ENCODE measurements at places on chromosomes 1 and 21. TPM values are rescaled to one million over a fixed set of nuclear protein-coding genes. Genes with fewer than 3 reads are reported as not detected.

COA6 gene
- 6.8 TPM for total RNA-seq

EPHA8 gene
- total RNA-seq: not detected

GCSAML gene
- total RNA-seq: not detected

GORAB gene
- 17.2 TPM for total RNA-seq

GBP4 gene
- total RNA-seq: not detected

NOS1AP gene
- total RNA-seq: 0.18 TPM

DNA sequence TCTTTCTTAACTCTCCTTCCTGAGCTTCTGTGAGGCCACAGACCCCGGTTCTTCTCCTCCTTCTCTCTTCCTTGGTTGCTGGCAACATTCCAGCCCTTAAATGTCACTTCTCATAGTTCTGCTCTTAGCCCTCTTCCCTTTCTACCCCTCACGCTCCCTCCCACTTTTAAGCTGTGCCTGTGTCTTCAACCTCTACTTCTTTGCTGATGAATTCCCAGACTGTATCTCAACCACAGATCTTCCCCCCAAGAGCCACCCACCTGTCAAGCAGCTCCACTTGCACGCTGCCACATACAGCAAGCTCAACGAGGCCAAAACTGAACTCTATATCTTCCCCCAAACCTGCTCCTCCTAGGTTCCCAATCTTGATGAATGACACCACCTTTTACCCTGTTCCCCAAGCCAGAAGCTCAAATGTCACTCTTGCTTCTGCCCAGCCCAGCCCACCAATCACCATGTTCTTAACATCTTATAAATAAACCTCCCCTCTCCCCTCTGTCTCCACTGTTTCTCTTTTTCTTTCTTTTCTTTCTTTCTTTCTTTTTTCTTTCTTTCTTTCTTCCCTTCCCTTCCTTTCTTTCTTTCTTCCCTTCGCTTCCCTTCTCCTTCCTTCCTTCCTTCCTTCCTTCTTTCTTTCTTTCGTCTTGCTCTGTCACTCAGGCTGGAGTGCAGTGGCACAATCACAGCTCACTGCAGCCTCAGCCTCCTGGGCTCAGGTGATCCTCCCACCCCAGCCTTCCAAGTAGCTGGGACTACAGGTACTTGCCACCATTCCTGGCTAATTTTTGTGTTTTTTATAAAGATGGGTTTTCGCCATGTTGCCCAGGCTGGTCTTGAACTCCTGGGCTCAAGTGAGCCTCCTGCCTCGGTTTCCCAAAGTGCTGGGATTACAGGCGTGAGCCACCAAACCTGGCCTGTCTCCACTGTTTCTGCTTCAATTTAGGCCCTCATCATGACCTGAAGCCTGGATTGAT lies 19.8 kb upstream of the PTP4A2 start:
- DNase-seq: no peak

GRCh38 chr1:21613072-21613867 lies 55.9 kb downstream of the RAP1GAP start:
- DNase-seq: no peak

DNA sequence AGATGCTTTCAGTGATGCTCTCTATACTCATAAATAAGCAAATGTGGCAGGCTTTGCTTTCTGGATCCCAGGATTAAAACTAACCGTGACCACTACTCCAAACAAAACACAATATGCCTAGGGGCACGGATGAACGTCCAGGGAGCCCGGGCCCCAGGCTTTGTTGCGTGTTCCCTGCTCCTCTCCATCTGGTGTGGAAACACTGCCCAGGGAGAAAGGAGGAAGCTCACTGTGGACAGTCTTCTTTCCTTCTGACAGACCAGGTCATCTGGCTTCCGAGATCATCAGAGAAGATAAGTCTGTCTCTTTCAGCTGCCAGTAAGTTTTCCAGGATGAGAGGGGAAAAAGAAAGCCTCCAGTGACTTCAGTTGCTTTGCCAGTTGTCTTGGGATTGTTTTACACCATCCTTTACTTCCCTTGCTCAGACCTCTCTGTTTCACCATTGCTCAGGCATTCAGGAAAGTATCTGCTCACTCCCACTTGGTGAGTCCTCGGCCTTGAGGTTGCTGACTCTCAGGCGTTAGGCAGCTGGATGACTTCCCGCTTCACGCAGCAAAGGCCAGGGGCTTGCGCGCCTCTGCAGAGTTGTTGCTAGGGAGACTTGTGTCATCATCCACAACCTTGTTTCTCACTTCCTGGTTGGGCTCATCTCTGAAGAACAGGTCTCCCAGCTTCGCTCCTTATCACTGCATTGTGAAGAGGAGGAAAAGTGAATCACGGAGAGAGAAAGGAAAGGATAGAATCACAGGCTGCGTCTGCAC lies 20.6 kb upstream of the PGD start:
- DNase-seq: peak; percentile 95

DNA sequence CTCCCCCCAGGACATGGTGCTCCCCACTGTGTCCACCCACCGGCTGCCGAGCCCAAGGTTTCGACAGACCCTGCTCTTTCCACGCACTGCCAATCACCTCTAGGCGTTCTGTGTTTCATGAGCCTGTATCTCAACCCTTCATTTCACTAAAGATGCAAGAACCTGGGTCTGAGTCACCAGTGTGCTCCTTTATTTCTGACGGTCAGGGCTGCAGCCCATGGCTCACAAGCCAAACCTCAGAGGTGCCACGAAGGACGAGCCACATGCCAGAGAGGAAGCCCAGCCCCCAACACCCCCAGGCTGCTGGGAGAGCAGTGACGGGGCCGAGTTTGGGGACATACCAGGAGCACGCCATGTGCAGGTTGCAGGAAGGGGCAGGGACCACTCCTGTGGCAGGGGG lies 79.2 kb upstream of the ARHGEF16 start:
- no peak for DNase-seq

GRCh38 chr1:220682901-220683576 lies 7.1 kb upstream of the C1orf115 start:
- no peak for DNase-seq

- peak; percentile 99 for DNase-seq
Observed at GRCh38 chr1:184754476-184755225, at the start of gene EDEM3. TSS of gene EDEM3 (minus strand) at chr1:184754858. CDS start at chr1:184754646, 212 bp downstream.

GRCh38 chr21:44694776-44695175 lies 2.2 kb upstream of the KRTAP10-12 start:
- no peak for DNase-seq

DNA sequence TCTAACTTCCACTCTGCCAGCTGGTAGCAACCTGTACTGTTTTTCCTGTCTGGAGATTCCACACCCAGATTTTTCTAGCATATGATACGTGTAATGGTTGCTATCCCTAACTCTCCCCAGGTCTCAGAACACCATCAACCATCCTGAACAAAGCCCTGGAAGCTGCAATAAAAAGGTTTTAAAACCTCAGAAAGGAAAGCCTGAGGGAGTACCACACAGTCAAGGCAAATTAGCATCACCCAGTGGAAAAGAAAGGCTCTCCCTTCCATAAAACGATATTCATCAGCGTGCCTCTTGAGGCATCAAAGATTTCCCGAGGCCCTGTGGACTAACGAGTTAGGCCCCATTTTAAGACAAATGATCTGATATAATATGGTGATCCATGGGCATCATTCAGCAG lies 421.0 kb downstream of the ADGRL2 start:
- DNase-seq: no peak

DNA sequence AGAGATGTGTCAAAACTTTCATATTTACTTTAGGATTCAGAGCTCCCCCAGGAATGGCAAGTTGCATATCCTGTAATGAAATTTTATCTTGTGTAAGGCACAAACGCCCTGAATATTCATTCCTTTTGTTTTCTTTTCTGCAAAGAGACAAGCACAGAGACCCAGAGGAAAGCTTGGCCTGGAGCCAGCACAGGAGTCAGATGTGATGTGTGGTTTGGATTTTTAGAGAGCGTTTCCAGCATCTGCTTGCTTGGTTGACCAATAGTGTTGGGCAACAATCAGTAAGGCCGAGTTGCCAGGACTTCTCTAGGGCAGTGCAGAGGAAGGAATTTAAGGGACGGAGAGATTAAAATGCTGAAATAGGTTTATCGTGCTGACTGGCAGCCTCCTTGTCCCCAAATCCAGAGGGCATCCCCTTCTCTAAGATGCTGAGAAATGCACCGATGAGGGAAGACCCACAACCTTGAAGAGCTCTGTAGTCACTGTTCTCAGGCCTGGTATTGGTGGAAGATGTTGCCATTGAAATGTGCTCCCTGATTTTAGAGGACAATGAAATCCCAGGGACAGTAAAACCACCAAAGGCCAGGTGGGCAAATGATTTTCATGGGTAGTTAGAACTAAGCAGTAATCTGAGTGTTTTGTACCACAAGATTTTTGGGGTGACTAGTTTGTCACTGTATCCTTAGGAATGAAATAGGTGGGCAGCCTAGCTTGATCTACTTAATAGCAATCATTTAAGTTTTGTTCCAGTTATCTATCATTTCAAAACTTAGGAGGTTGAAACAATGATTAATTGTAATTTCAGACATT lies 37.9 kb upstream of the RHOU start:
- DNase-seq: peak; percentile 31

- DNase-seq: no peak
Observed at GRCh38 chr1:227887697-227888403, 59.9 kb downstream of the WNT9A start.

GRCh38 chr1:163813251-163813650 lies 491.5 kb downstream of the NUF2 start:
- DNase-seq: no peak

Measured in IMR-90 (cell line).